ENCODE measurements at places on chromosomes 12 and 14.

DNA sequence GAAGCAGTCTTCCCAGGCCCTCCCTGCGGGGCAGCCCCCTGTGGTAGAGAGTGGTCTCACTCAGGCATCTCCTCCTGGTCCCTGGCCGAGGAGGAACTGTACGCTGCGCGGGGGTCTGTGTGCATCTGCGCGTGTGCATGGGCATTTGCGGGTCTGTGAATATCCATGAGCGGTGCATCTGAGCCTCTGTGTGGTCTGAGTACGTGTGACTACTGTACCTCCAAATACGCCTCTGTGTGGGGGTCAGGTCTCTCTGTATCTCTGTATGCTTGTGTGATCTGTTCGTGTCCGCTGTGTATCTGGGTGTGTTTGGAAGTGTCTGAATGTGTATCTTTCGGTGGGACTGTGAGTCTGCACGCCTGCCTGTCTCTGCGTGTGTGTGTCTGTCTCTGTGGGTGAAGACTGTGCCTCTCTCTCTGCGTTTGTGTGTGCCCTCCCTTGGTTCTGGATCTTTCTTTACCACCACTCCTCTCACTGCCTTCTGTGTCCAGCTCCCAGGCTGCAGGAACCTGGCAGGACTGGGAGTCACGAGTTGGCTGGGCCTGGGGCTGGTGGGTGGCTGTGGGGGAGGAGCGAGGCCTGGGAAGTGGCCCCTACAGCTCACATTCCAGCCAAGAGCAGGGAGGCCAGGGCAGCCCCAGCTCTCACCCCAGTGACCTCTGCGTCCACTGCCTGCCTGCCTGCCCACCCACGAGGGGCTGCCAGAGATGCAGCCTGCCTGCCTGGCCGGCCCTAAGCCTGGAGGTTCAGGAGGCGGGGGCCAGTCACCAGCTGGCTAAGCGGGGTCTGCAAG, 1.1 kb upstream of the PGF start:
- no peaks in the 10 kb centered on the region for H3K36me3 ChIP-seq
- peaks cover 41% of the 10 kb centered on the region for H3K4me1 ChIP-seq
- no peak for DNase-seq
- no peak overlapping the region for H3K4me3 ChIP-seq
- no peaks in the 10 kb centered on the region for H3K27me3 ChIP-seq

- H3K36me3 ChIP-seq: no peaks in the 10 kb centered on the region
- peak; percentile 17 for DNase-seq
- H3K27me3 ChIP-seq: no peaks in the 10 kb centered on the region
- H3K4me3 ChIP-seq: no peak overlapping the region
Observed at GRCh38 chr14:64806202-64806861, 73.4 kb downstream of the SPTB start.

- no peak overlapping the region for H3K4me3 ChIP-seq
- no peak for DNase-seq
- H3K4me1 ChIP-seq: no peaks in the 10 kb centered on the region
- H3K27ac ChIP-seq: no peak overlapping the region
Observed at GRCh38 chr14:39668449-39668848, 236.2 kb upstream of the FBXO33 start.

GRCh38 chr14:37603688-37604251, 8.3 kb downstream of the TTC6 start:
- no peak overlapping the region for H3K4me3 ChIP-seq
- peaks cover 14% of the 10 kb centered on the region for H3K4me1 ChIP-seq
- H3K27ac ChIP-seq: peak overlapping the region; percentile 3
- peaks cover 54% of the 10 kb centered on the region for H3K27me3 ChIP-seq

DNA sequence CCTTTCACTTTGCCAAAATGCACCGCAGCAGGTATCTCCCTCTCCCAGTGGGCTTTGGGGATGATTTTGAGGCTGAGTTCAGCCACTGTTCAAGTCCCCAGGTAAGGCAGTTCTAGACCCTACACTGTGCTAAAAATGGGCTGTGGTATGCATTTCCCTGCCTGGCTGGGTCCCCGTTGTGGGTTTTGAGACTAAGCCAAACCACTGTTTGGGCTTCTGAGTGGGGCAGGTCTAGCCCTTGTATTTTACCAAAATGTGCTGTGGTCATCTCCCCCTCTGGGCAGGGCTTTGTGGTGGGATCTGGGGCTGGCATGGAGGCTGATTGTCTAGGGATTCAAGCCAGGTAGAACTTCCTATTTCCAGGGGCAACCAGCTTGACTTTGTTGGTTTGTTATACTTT, 13.6 kb upstream of the OR4Q3 start:
- H3K27ac ChIP-seq: no peak overlapping the region
- no peaks in the 10 kb centered on the region for H3K27me3 ChIP-seq
- no peaks in the 10 kb centered on the region for H3K36me3 ChIP-seq
- no peak overlapping the region for H3K4me3 ChIP-seq

GRCh38 chr14:101027291-101027690, 123.8 kb upstream of the RTL1 start:
- H3K27ac ChIP-seq: no peak overlapping the region
- H3K4me1 ChIP-seq: no peaks in the 10 kb centered on the region
- no peaks in the 10 kb centered on the region for H3K36me3 ChIP-seq
- no peak for DNase-seq
- no peak overlapping the region for H3K4me3 ChIP-seq
- H3K27me3 ChIP-seq: no peaks in the 10 kb centered on the region

DNA sequence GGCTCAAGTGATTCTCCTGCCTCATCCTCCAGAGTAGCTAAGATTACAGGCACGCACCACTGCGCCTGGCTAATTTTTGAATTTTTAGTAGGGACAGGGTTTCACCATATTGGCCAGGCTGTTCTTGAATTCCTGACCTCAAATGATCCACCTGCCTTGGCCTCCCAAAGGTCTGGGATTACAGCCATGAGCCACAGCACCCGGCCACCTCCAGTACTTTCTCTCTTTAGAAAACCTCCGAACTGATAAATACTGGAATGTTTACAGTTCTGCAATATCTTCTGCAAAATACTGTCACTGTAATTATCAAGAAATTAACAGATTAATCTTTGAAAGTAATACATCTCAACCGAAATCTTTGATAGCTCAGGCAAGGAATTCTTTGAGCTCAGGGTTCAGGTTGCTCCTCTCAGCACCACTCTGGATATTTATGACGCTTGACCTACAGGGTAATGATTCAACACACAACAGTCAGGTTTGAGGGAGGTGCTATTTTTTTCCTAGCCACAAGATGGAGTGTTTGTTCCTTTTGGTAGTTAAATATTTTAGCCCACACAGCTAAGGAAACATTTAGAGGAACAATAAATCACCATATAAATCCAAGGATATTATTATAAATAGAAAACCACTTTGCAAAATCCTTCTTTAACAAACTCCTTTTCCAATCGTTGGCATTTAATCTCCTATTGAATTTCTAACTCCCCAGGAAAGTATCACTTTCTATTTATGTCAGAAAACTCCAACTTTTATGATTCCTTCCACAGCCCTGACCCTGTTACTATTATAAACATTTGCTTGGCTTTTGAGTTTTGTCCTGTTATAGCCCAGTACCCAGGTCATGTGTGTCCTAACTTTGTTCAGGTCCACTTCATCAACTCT, 48.6 kb upstream of the GTF2A1 start:
- H3K36me3 ChIP-seq: no peaks in the 10 kb centered on the region
- H3K4me3 ChIP-seq: no peak overlapping the region
- DNase-seq: peak; percentile 63
- H3K27ac ChIP-seq: no peak overlapping the region
- H3K4me1 ChIP-seq: peaks cover 2% of the 10 kb centered on the region
- no peaks in the 10 kb centered on the region for H3K27me3 ChIP-seq

GRCh38 chr14:50012644-50013043, 103.7 kb downstream of the VCPKMT start:
- H3K4me3 ChIP-seq: no peak overlapping the region
- no peak for DNase-seq
- no peaks in the 10 kb centered on the region for H3K27me3 ChIP-seq
- H3K27ac ChIP-seq: no peak overlapping the region
- H3K4me1 ChIP-seq: peaks cover 7% of the 10 kb centered on the region

GRCh38 chr12:104494793-104495158, 38.0 kb downstream of the CHST11 start:
- no peaks in the 10 kb centered on the region for H3K4me1 ChIP-seq
- no peak for DNase-seq
- no peaks in the 10 kb centered on the region for H3K36me3 ChIP-seq
- no peak overlapping the region for H3K4me3 ChIP-seq
- no peak overlapping the region for H3K27ac ChIP-seq
- peaks cover 2% of the 10 kb centered on the region for H3K27me3 ChIP-seq

DNA sequence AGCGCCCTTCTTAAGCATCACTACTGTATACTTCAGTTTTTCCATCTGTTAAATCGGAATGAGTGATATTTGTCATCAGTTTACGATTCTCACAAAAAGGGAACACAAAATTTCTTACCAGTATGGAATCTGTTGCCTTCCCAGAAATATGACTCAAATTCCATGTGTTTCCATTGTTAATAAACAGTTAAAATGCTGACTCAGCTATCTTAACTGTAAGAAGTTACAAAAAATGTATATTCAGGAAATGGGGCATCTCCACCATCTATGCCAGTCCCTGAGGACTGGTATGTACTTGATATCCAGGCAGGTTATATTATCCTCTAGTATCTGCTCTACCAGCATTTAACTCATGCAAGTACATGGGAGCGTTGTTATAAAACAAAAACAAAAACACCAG, 2.4 kb upstream of the COX16 start:
- H3K36me3 ChIP-seq: no peaks in the 10 kb centered on the region
- DNase-seq: no peak
- no peak overlapping the region for H3K4me3 ChIP-seq
- H3K4me1 ChIP-seq: peaks cover 8% of the 10 kb centered on the region
- no peak overlapping the region for H3K27ac ChIP-seq

DNA sequence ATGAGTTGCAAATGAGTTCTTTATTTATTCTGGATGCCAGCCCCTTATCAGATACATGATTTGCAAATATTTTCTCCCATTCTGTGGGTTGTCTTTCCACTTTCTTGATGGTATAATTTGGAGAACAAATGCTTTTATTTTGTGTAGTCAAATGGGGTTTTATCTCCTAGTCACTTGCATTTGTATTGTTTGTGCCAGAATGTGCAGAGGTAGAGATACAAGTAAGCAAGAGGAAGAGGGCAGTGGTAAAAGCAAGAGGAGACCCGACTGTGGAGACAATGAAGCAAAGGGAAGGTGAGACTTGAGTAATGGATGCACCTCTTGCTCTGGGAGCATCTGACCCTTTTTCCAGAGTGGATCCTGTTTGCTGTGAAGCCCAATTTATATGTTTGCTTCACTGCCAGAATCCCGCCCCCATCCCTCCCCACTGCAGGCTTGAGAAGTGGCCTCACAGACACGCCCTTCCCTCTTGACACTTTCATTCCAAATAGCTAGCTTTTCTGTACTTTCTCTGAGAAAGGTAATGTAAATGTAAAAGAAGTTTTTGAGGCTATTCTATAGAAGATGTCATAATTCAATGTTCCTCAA, 786 bp upstream of the PFKM start:
- H3K4me3 ChIP-seq: peak overlapping the region; percentile 68
- peak; percentile 29 for DNase-seq
- H3K27ac ChIP-seq: peak overlapping the region; percentile 41
- H3K27me3 ChIP-seq: no peaks in the 10 kb centered on the region

DNA sequence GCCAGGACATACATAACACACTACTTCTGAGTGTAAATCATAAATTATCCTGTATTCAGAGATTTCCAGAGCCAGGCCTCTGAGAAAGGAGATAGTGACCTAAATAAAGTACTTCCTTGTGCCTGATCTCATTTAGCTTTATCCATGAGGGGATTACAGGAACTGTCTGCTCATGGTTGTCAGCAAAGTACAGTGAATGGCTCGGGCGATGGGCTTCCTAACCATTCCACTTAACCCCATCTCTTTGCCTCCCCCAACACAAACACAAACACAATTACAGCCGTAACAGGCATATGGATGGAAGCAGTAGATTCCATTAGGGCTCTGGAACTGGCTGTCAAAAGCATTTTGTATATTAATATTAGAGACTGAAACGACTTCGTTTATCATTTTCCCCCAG, 206.7 kb upstream of the CPNE8 start:
- no peaks in the 10 kb centered on the region for H3K4me1 ChIP-seq
- no peak overlapping the region for H3K27ac ChIP-seq
- DNase-seq: no peak
- no peaks in the 10 kb centered on the region for H3K27me3 ChIP-seq

GRCh38 chr12:89731614-89732013, 23.0 kb upstream of the ATP2B1 start:
- H3K4me1 ChIP-seq: no peaks in the 10 kb centered on the region
- no peaks in the 10 kb centered on the region for H3K27me3 ChIP-seq
- no peak overlapping the region for H3K4me3 ChIP-seq
- H3K27ac ChIP-seq: no peak overlapping the region

- no peak overlapping the region for H3K27ac ChIP-seq
- H3K4me3 ChIP-seq: no peak overlapping the region
- no peak for DNase-seq
- no peaks in the 10 kb centered on the region for H3K27me3 ChIP-seq
- H3K4me1 ChIP-seq: no peaks in the 10 kb centered on the region
Observed at GRCh38 chr12:26711072-26711471, 121.9 kb downstream of the ITPR2 start.

DNA sequence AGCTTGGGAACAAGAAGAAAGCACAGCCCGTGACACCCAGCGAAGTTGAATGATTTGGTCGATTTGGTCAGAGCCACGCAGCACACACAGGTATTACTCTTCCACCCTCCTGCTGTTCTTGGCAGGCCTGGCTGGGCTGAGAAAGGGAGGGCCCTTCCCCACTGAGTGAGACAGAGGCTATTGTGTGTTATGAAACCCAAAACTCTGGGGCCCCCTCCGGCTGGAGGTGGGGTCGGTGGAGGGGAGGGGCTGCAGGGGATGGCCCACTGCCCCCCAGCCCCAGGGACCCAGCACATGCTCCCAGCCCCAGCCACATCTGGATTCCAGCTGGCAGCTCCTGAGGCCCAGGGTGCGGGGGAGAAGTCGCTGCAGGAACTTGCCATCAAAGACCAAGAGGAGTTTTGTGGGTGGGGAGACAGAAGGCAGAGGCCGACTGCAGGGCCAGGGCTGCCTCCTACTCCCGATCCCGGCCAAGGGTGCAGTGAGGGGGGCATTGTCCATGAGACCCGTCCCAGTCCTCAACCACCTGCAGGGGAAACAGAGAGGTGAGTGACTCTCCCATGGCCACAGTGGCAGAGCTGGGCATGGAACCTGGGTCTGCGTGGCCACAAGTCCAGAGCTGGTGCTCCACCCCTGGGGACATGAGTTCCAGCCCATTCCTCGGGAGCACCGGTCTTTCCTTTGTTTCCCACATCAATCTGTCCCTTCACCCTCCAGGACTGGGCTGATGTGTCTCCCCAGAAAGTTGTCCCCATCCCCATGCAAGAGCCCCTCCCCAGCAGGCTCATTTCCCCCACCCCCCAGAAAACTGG, 8.7 kb downstream of the TMEM119 start:
- H3K4me1 ChIP-seq: no peaks in the 10 kb centered on the region
- H3K36me3 ChIP-seq: no peaks in the 10 kb centered on the region
- H3K27ac ChIP-seq: no peak overlapping the region
- H3K27me3 ChIP-seq: no peaks in the 10 kb centered on the region
- DNase-seq: no peak

- H3K27ac ChIP-seq: no peak overlapping the region
- no peak overlapping the region for H3K4me3 ChIP-seq
- no peaks in the 10 kb centered on the region for H3K4me1 ChIP-seq
Observed at GRCh38 chr14:76261371-76261811, 109.7 kb downstream of the GPATCH2L start.
